ENCODE measurements at places on chromosomes 4 and X. TPM values are rescaled to one million over a fixed set of nuclear protein-coding genes. Genes with fewer than 3 reads are reported as not detected.

The MSANTD1 gene
- 0.28 TPM for total RNA-seq

DNA sequence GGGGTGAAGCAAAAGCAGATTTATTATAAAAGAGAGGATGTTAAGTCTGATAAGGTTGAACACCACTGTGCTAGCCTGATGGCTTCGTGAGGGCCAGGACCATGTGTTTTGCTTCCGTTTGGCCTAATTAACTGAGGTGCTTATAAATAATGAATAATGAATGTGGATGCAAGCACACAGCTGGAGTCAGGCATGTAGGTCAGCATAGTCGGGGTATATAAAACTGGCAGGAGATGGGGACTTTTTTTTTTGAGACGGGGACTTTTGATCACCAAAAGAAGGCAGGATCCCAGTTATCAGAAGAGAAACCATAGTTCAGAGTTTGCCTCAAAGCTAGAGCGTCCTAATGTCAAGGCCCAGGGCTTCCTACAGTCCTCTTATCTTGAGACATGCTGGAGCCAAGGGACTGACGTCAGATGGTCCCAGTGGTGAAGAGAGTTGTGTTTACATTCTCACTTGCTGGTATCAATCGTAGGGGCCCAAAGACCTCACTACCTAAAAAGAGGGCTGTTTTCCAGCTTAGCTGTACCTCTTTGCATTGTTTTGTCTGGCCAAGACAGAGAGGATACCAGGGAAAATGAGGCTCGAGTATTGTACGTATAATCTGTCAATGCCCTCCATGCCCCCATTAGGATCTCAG, 50.4 kb downstream of the RTL9 start:
- peaks cover 7% of the 10 kb centered on the region for H3K4me1 ChIP-seq
- H3K27me3 ChIP-seq, result peaks cover 4% of the 10 kb centered on the region
- H3K4me3 ChIP-seq, result no peak overlapping the region
- H3K36me3 ChIP-seq, result no peaks in the 10 kb centered on the region
- peak; percentile 76 for DNase-seq

- no peak for DNase-seq
- H3K4me1 ChIP-seq, result no peaks in the 10 kb centered on the region
- peaks cover 3% of the 10 kb centered on the region for H3K27me3 ChIP-seq
- H3K4me3 ChIP-seq, result no peak overlapping the region
These were observed 105.7 kb upstream of the GATB start for GRCh38 chr4:151866592-151866918.

GRCh38 chrX:46938589-46938988, 26.4 kb downstream of the JADE3 start:
- no peaks in the 10 kb centered on the region for H3K27me3 ChIP-seq
- H3K4me1 ChIP-seq, result no peaks in the 10 kb centered on the region
- H3K4me3 ChIP-seq, result no peak overlapping the region
- DNase-seq, result no peak
- no peak overlapping the region for H3K27ac ChIP-seq
- no peaks in the 10 kb centered on the region for H3K36me3 ChIP-seq

The LRBA gene
- 51.6 TPM for total RNA-seq

DNA sequence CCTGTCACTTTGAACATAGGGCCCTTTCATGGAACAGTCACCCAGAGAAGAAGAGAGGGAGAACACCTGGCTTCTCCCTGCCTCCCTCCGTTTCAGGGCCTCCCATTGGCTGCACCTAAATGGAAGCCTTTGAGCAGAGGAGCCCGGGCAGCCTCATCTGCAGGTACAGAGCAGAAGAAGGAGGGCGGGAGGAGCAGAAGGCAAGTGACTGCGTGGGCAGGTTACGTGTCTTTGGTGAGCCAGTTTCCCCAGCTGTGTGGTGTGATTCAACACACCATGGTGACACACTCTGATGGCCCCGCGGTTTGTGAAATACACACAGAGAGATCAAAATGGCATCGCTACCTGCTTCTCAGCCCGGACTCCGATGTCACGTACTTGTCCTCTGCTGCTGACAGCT, 431 bp downstream of the C4orf50 start:
- H3K4me3 ChIP-seq, result no peak overlapping the region
- H3K4me1 ChIP-seq, result no peaks in the 10 kb centered on the region
- no peak for DNase-seq
- H3K27ac ChIP-seq, result no peak overlapping the region
- H3K36me3 ChIP-seq, result no peaks in the 10 kb centered on the region
- H3K27me3 ChIP-seq, result no peaks in the 10 kb centered on the region

The NWD2 gene
- total RNA-seq, result not detected

The KIAA1210 gene
- not detected for total RNA-seq

The HS6ST2 gene
- total RNA-seq, result not detected

- no peak overlapping the region for H3K4me3 ChIP-seq
- H3K4me1 ChIP-seq, result peaks cover 2% of the 10 kb centered on the region
- peak; percentile 66 for DNase-seq
- H3K36me3 ChIP-seq, result no peaks in the 10 kb centered on the region
- peaks cover 20% of the 10 kb centered on the region for H3K27me3 ChIP-seq
These were observed 4.7 kb downstream of the RASGEF1B start for GRCh38 chr4:81466841-81467671.

DNA sequence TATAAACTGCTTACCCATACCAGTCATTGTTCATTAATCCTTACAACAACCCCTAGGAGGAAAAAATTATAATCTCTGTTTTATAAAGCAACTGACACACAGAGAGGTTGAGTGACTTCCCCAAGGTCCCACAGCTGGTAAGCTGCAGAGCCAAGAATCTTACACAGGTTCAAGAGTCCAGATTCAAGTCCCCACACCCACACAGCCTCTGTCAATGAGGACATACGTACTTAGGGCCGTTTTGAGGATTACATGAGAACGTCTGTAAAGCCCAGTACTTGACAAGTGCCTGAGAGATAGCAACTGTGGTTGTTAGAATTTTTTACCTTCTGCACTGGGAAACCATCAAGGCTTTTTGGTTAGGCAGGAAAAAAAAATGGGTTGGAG, 556 bp upstream of the SLC25A43 start:
- H3K27ac ChIP-seq, result peak overlapping the region; percentile 71
- H3K4me1 ChIP-seq, result peaks cover 9% of the 10 kb centered on the region
- no peaks in the 10 kb centered on the region for H3K27me3 ChIP-seq
- DNase-seq, result no peak

DNA sequence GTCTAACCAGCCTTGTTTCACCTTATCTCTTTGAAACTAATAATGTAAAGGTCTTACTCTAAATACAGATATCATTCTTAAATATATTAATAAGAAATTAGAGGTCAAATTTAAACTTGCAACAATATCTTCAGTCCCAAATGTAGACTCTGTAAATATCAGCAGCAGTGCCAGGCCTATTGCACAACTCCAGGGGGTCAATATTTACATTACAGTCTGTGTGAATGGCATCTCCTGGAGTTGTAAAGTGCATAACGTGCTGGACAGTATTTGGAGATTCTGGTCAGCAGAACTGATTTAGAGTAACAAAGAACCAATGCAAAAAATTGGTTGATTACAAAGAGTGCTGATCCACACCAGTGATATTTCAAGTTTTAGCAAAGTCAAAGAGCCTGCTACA, 1225.9 kb downstream of the PCDH19 start:
- H3K4me1 ChIP-seq, result no peaks in the 10 kb centered on the region
- no peak for DNase-seq
- H3K36me3 ChIP-seq, result no peaks in the 10 kb centered on the region
- no peak overlapping the region for H3K4me3 ChIP-seq
- no peak overlapping the region for H3K27ac ChIP-seq
- no peaks in the 10 kb centered on the region for H3K27me3 ChIP-seq
